ENCODE measurements at places on chromosomes 1 and 21.

GRCh38 chr1:107262467-107263286, 121.8 kb downstream of the NTNG1 start:
- DNase-seq = no peak

DNA sequence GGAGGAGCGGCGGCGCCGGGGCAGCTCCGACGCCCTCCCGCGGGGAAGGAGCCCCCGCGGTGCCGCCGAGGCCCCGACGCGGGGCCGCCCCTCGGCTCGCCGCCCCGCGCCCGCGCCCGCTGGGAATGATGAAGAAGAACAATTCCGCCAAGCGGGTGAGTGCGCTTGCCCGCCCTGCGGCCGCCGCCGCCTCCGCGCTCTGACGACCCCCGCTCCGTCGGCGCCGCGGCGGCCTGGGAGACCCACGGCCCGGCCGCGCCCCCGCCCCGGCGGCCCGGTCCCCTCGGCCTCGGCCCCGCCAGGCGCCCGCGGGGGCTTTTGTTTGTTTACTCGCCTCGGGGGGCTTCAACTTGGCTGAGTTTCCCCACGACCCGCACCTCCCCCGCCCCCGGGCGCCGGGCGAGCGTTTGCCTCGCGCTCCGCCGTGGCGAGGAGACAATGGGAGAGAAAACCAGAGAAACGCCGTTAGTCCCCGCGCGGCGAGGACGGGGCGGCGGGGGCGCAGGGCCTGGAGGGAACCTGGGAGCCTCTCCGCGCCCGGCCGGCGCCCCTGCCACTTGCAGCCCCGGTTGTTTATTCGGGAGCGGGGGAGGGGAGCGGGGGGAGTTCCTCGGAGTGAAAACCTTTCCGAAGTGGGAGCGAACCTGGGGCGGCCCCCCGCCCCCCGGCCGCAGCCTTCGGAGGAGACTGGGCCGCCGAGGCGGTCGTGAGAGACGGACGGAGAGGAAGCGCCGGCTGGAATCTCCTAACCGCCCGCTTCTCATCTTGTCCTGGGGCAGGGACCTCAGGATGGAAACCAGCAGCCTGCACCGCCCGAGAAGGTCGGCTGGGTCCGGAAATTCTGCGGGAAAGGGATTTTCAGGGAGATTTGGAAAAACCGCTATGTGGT, 661 bp downstream of the PLEKHO1 start:
- DNase-seq = no peak

DNA sequence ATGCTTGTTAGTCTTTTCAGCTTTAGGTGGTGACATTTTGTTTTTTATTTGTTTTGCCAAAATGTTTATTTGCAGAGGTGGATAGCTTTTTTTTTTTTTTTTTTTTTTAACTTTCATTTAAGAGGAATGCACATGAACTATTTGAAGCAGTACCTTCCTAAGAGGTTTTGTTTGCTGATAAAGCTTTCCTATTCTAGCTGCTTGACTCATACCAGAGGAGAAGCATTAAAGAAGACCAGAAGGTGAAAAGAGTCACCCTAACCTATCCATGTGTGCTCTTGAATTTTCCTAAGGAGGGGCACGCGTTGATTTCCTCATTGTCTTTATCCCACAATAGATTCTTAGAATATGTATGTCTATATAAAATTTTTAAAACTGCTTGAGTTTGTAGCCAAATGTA, 57.7 kb downstream of the PRDM2 start:
- no peak for DNase-seq

DNA sequence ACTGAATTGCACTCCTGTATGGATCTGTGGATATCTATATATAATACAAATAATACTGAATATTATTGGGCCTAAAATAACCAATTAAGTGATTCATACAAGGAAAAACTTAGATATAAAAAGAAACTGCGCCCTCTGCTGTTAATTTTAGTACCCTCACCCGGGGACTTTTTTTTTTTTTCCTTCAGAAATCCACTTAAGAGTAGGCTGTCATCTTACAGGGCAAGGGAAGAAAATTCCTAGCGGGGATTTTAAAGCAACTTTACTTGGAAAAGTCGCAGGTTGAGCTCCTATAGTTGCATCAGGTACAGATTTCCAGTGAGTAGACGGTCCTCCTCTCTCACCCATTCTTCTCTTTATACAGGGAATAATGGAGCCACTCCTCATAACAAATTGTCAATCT, 1.3 kb downstream of the NTNG1 start:
- peak; percentile 9 for DNase-seq

GRCh38 chr1:54222711-54223110, 22.7 kb downstream of the MRPL37 start:
- no peak for DNase-seq

GRCh38 chr1:40948741-40949443, 30.6 kb upstream of the CTPS1 start:
- peak; percentile 49 for DNase-seq

DNA sequence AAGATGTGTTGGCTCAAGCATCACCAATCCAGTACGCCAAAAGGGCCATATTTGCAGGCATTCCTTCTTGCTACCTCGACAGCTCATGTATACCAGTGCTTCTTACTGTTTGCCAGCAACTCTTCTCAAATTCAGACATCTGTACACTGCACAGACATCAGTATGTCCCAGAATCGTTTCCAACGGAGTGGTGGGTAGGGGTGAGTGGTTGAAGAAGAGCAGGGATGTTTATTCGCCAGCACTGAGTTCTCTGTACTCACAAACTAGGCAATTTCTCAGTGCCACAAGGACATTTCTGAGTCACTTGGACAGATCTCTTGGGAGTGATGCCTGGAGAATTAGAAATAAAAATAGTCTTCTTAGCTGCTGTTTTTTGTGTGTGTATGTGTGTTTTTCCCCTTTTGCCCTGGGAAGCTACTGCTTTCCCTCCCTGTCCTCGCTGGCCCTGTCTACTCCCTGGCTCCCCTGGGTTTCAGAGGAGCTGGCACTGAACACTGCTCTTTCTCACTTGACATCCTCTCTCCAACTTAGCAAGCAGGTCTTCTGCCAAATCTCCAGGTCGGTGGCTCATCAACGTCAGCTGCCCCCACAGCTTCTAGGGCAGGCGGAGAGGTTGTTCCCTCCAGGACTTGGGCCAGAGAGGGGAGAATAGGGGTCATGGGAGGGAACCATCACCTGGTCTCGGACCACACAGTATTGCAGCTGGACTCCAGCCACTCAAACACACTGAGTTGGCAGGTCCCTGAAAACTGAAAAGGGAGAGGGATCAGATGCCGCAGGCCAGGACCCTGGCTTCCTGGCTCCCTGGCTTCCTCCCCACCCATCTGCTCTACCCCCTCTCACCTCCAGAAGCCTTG, 90.5 kb downstream of the NMNAT2 start:
- no peak for DNase-seq

- no peak for DNase-seq
Observed at GRCh38 chr1:19283891-19284290, 4.7 kb downstream of the AKR7A3 start.

- DNase-seq = no peak
Observed at GRCh38 chr1:200454425-200454824, 44.6 kb upstream of the ZNF281 start.

DNA sequence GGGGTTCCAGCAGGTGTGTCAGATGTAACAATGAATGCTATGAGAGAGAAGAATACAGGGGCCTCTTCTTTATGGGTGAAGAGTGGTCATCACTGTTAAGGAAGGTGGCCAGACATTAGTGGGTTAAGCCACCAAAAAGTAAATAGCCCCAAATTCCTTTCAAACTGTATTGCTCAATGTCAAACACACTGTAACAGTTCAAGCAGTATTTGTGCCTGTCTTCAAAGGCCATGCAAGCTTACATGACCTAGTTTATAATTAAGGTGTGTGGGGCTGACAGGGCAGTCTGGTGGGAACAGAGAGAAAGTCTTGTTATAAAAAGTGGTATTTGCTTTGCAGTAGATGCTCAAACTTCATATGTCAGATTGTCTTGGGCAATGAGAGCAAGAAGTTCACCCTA, 18.5 kb downstream of the CHIT1 start:
- DNase-seq = no peak

GRCh38 chr1:5999711-6000443, 7.7 kb upstream of the NPHP4 start:
- no peak for DNase-seq

GRCh38 chr1:228405200-228405978, 1.2 kb downstream of the TRIM11 start:
- DNase-seq = no peak

DNA sequence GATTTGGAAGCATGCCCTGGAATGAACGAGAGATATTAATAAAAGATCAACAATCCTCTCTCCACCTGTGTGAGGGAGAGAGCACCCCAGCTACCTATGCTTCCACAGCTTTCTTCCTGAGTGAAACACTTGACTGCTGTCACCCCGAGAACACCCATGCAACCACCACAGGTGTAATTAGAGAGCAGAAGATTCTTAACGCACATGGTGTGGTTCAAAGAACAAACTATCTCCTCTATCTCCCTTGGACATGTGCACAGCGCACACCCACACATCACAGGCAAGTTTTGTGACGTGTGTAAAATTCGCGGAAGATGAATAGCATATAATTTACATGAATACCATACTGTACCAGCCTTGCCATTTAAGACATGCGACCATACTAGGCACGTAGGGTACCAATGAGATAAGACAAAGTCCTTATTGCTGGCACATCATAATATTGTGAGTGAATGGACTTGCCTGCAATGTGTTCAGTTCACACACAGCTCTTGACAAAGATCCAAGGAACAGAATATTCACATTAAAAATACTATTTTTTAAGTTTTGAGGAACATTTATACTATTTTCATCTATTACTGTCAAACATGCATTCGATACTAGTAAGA, 11.6 kb downstream of the ERRFI1 start:
- no peak for DNase-seq

- DNase-seq = no peak
Observed at GRCh38 chr1:57832612-57833011, 408.8 kb upstream of the DAB1 start.

- no peak for DNase-seq
Observed at GRCh38 chr1:42259739-42260064, 75.3 kb downstream of the FOXJ3 start.

DNA sequence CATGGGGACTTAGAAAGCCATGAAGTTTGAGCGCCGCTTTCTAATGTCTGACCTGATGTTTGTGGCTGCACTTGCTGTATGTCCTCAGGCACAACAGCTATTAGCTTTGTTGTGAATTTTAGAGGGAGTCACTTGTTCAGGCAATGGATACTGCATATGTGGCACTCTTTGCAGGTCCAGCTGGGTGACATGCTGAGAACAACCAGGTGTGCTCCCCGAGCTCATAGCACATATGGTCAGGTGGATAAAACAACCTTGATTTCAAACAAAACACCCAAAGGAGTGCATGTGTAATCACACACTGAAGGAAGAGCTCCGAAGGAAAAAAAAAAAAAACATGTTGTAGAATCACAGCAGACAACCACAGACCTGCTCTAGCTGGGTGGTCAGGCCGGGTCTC, 178.6 kb downstream of the BACH1 start:
- no peak for DNase-seq

DNA sequence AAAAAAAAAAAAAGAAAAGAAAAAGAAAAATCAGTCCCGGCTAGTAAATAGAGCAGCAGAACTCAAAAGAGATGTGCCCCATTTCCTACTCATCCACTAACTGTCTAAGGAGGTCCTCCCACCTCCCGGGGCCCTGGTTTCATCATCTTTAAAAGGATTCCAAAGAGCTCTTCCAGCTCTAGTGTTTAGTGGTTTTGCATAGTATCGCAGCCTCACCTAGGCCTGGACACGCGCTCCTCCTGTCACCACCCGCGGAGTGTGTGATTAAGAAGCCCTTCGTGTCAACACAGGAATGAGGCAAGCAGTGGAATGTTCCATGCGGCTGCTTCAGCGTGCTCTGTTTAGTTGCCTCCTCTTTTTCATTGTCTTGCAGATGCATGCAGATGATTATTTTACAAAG, 49.0 kb downstream of the LBR start:
- DNase-seq = peak; percentile 24

GRCh38 chr1:97046765-97047420, 325.3 kb downstream of the PTBP2 start:
- DNase-seq = no peak

- DNase-seq = no peak
Observed at GRCh38 chr21:40165773-40166070, 298.5 kb downstream of the PCP4 start.

DNA sequence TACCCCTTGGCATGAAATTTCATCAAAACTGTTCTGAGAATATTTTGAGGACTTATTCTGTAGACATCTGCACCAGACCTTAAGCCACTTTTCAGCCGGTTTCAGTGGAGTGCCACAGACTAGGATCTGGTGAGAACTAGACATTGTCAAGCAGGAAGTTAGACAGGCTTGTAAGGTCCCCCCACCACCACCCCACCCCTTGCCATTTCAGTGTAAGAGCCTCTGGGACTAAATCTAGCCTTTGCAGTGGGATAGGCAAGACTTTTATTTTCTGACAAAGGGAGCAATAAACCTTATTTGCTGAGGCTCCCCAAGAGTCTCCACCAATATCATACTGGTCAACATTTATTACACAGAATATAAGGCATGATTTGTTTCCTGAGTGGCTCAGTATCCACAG, 77.9 kb upstream of the EXO1 start:
- DNase-seq = no peak

DNA sequence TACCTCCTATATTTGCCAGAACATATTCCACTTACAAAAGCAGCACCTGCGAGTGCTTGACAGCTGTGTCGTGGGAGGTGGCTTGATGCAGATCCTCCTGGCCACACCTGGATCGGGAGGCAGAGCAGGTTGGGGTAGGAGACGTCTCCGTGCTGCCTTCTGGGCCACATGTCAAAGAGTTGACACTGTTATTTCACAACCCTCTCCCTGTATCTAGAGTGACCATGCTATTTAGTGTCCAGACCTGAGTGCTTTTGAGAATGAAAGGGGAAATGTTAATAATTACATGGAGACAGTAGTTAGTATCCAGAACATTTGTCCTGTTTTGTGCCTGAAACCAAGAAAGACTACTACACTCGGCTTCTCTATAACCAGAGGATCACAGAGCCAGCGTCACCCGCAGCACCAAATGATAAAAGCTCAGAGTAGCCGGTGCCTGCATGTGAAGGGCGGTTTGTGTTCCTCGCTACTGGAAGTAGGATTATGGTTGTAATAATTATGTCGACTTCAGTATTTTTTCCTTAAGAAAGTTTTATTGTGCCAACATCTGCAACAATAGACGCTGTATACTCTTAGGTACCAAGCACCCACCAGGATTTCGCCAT, 77.1 kb downstream of the GALNT2 start:
- no peak for DNase-seq

DNA sequence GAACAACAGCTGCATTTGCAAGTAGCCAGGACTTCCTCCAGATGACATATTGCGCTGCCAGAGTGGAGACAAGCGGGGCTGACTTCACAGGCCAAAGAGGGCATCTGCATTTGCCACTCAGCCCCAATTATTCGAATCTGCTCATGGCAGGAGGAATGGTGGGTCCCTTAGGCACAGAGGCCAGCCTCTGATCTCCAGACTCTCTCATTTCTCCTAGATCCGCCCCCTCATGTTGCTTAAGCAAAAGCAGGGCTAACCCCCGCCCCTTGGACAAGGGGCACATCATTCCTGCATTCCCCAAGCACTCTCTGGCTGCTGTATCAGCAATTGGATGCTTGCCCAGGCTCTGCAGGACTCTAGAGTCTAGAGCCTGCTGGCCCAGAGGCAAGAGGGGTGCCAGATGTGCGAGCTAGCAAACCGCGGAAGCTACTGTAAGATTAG, 262.4 kb downstream of the ST6GALNAC3 start:
- no peak for DNase-seq
